ENCODE measurements at places on chromosomes 7 and 10.

- no peaks in the 10 kb centered on the region for H3K4me1 ChIP-seq
- no peaks in the 10 kb centered on the region for H3K36me3 ChIP-seq
Observed at GRCh38 chr10:128418819-128419218, 292.6 kb upstream of the MKI67 start.

DNA sequence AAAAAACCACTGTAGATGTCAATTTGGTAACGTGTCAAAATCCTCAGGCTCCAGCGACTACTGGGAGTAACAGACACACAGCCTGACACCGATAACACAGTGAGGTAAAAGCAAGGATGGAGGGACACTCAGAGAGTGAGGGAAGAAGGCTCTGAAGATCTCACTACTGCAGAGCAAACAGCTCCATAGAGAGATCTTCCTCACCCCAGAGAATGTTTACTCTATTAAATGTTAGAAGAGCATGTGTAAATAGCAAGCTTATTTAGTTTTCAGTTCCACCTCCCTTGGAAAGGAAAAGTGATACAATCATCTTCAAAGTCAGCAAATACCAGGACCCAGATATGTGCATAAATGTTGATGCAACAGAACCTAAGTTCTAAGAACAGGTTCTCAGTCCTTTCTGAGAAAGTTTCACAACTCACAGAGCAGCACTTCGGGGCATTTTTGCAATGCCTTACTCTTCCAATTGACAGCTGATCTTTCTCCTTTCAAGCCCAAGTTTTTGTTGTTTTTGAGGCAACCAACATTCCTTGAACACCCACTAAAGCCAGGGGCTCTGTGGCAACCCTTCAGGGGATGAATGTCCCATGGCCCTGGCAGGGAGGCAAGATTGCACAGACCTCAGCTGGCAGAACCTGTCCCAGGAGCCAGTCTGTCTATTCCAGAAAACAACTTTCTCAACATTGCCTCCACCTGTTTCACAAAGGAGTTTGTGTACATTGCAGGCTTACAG is 177.4 kb downstream of the SFMBT2 start:
- no peaks in the 10 kb centered on the region for H3K36me3 ChIP-seq
- H3K4me3 ChIP-seq: no peak overlapping the region
- no peak overlapping the region for H3K27ac ChIP-seq
- H3K4me1 ChIP-seq: no peaks in the 10 kb centered on the region
- DNase-seq: no peak
- H3K27me3 ChIP-seq: no peaks in the 10 kb centered on the region

- no peak overlapping the region for H3K4me3 ChIP-seq
- H3K36me3 ChIP-seq: no peaks in the 10 kb centered on the region
- no peaks in the 10 kb centered on the region for H3K27me3 ChIP-seq
- H3K4me1 ChIP-seq: no peaks in the 10 kb centered on the region
Observed at GRCh38 chr7:46756996-46757395, 824.9 kb downstream of the TNS3 start.

DNA sequence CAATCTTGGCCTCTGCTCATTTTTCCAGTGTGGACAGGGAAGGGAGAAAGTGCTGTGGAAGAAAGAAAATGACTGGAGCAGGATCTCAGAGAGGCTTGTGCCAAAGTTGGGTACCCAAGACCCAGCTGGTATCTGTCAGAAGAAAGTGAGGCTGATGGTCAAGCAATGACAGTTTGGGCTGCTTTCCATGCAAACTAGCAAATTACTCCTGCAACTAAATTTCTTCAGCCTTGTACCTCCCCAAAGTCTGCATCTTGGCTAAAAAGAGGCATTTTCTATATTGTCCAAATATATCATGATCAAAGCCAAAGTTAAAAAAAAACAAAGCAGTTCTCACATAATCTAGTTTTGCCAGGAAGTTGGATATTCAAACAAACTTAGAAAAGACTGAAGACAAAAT is 208.5 kb upstream of the FRMD4A start:
- H3K4me1 ChIP-seq: peaks cover 8% of the 10 kb centered on the region
- H3K36me3 ChIP-seq: no peaks in the 10 kb centered on the region
- H3K27me3 ChIP-seq: no peaks in the 10 kb centered on the region
- no peak overlapping the region for H3K27ac ChIP-seq
- H3K4me3 ChIP-seq: no peak overlapping the region
